ENCODE measurements at places on chromosomes 12 and 14.

- no peak for DNase-seq
Observed at GRCh38 chr14:53848854-53849253, 107.8 kb downstream of the BMP4 start.

DNA sequence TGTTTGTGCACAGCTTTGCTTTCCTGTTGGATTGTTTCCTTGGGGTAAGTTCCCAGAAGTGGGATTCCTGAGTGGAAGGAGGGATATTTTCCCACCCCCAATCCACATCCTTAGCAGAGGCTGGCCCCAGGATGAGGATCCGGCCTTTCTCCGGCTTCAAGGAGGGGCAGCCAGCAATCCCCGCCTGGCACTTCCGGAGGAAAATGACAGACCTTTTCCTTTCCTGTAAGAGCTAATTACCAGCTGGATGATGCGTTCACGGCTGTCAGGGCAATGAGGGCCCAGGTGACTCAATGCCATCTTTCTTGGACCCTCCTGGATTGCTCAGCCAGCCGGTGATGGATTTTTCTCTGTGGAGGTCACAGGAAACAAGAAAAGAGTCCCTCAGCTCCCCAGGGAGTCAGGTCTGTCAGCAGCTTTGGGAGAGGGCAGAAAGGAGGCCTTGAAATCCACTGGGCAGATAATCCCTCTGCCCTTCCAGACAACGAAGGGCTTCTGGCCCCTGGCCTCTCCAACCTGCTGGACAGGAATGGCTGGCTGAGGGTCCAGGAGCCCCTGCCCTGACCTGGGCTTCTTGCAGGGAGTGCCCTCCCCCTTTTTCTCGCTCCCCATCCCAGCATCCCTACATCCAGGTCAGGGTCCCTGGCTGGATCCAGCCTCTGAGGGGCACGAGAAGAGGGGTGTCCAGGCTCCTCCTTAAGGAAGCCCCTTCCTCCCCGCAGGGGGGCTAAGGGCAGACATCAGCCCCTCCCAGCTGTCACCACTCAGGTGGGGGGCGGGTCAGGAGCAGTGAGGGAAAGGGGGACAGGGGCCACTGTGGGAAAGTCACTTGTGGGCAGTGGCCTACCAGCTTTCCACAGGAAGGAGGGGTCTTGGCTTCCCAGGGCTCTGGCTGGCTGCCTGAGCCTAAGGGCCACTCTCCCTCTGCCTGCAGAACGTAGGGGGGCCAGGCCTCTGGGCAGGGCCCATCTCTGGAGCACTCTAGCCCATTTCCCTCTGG lies 16.1 kb upstream of the CCDC85C start:
- DNase-seq: no peak

DNA sequence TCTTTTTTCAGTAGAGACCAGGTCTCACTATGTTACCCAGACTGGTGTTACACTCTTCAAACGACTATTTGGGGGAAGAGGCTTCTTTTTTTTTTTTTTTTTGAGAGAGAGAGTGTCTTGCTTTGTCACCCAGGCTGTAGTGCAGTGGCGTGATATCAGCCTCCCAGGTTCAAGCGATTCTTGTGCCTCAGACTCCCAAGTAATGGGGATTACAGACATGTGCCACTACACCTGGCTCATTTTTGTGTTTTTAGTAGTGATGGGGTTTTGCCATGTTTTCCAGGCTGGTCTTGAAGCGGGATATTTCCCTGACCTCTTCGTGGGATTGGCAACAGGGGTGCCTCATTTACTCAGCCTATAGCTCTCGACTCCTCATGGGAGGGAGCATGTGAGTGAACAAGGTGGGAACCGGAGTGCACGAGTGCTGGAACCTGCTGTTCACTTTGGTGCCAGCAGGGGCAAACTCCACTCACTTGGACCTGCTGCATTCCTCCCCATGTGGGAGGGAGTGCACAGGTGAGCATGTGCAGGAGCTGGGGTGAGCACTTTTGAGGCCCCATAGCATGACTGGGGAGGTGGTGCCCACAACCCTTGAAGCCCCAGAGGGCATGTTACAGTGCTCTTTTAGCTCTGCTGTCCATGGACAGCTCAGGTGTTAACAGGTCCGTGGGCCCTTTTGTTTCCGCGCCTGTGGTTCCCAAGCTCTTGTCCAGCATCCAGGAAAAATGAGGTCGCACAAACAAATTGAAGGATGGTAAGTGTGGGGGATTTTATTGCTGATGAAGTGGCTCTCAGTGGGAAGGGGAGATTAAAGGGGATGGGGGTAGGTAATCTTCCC lies 79.1 kb upstream of the HECTD1 start:
- DNase-seq: no peak

DNA sequence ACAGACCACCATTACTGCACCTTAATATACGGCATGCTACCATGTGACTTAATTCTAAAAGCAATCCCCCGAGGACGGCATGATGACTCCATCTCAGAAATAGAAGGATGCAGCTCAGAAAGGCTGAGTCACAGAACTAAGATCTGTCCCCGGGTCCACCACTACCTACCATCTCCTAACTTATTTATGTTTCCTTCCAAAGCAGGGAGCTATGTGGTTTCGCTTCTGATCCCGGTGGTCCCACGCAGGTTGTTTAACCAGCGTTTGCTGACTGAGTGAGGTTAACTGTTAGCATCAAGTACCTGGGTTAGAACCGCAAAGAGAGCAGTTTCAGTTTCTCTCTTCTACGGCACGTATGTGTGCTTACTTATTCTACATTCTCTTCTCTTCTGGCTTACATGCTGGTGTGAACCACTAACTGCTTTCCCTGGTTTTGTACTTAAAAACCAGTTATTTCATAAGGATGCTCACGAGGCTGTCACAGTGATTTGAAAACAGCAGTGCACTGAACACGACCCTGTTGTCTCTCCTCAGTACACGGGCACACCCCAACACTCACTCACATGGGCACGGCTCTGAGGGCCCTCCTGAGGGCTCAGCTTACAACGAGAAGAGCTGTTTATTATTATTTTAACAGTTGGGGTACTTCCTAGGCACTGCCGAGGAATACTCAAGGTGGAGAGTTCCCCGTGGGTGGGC lies 66.7 kb downstream of the CCDC88C start:
- no peak for DNase-seq

All from stimulated activated CD8-positive, alpha-beta memory T cell treated with anti-CD3 and anti-CD28 coated beads, Interleukin-15, amount 100 ng/mL, for 4 hours (primary cell).